ENCODE measurements at places on chromosomes 4 and X.
A peak's percentile ranks its signal among the peaks of the same experiment; 100 is the strongest.

- no peak for DNase-seq
Measured at GRCh38 chr4:106795326-106795725, 240.8 kb downstream of the DKK2 start.

DNA sequence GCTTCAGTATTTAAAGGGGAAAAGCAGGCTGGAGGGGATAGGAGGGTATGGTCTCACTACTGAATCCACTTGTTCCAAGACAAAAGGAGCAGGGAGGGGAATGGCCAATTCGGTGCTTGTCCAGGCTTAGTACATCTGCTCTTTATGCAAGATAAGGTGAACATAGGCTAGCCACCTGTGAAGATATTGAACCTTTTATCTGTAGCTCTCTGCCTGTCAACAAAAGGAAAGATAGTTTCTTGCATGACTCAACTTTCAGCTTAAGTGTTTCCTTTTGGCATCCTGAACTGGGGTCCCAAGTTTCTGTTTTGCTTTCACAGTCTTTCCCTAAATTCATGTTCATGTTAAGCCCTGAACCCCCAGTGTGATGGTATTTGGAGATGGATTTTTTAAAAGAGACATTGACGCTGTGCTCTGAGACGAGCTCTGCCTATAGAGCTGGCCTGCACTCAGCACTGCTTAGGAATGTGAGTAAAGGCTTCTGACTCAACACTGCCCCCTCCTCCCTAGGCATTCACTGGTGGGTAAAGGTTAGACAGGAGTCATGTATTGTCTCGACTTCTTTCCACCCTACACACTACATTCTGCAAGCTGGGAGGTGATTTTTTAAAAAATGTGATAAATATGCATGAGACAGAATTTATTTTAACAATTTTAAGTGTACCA lies 28.2 kb downstream of the FAM149A start:
- no peak for DNase-seq

- DNase-seq: no peak
Measured at GRCh38 chrX:12308420-12308819, 170.1 kb downstream of the FRMPD4 start.

DNA sequence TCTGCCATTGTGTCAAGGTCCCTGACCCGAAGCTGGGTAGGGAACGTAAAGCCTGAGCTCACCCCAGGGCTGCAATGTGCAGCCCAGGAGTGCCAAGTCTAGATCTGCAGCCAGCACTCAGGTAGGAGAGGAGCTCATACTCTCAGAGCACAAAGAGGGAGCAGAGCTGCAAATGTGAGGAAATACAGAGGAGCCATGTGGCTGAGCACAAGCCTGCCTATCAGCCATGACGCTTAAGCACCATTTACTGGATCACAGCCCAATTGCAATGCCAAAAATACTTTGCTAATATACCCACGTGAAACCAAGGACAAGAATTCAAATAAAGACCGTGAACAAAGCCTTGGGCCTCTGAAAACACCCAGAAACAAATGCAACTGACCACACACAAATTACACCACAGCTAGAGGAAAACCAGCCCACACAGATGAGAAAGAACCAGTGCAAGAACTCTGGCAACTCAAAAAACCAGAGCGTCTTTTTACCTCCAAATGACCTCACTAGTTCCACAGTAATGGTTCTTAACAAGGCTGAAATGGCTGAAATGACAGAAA lies 69.0 kb upstream of the HPF1 start:
- no peak for DNase-seq

GRCh38 chr4:24853142-24853541 lies 57.8 kb downstream of the SOD3 start:
- no peak for DNase-seq

DNA sequence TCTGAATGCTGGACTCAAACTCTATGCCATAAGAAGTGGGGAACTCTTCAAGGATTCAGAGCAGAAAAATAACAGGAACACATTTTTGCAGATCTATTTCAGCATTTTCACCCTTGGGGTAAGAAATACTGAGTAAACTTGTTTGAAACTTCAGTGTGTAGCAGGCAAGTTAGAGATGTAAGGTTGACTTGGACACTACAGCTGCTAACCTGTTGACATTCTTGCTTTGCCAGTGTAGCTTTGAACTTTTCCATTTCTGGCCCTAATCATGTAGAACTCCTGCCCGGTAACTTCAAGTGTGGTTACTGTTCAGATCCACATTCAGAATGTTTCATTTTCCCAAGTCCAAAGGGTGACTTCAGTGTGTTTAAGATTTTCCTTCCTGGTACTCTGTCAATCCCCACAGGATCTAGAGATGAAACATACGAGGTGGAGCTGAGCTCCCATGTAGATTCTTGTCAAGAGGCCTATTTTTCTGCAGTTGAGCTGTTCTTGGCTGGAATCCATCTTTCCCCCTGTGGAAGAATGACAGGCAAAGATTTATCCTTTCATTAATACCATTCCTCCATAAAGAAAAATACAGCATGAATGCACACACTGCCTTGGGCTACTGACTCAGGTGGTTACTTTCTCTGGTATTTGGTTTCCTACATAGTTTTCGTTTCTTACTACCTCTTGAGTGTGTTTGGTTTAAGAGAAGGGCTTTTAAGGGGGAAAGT lies 34.1 kb downstream of the FHDC1 start:
- DNase-seq: peak; percentile 15

DNA sequence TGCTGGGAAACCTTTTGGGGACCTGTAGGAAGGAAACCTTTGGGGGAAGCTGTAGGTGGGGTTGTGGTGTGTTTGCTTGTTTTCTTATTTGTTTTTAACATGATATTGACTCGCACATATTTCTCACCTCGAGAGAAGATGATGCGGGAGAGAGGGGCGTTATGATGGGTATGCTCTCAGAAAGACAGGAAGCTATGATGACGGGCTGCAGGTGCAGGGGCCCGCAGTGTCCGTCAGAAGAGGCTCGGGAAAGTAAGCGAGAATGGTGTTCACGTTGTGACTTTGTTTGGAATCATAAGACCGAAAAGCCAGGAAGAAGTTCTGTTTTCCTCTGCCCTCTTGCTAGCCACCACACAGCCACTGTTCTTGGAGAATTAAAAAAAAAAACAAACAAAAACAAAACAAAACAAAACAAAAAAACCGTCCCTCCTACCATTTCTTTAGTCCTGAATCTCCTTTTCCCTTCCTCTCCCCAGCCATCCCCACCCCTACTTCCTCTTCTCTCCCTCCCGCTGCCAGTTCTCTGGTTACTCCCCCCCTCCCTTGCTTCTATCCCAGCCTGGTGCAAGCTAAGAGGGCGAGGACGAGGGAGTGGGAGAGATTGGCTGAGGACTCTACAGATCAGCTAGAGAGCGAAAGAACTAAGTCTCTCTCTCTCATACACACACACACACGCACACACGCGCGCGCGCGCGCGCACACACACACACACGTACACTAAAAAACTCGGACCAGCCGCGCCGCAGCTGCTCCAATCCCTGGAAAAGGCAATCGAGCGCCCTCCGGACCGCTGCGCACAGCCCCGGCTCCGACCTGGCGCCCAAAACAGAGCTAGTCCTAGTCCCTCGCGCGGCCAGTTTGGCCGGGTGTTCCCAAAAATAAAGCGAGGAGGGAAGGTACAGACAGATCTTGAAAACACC lies at the start of gene BMP3:
BMP3 (plus strand) TSS at position 648 of the 920 bp plus-strand sequence. CDS start 577 bp downstream, outside the sequence.
- no peak for DNase-seq

GRCh38 chrX:112677167-112677566 lies 2.6 kb downstream of the LHFPL1 start:
- DNase-seq: no peak

Data from T47D (cell line).